ENCODE measurements at places on chromosomes 3 and 15.
A peak's percentile ranks its signal among the peaks of the same experiment; 100 is the strongest.

GRCh38 chr15:71548401-71548807 lies 261.9 kb upstream of the NR2E3 start:
- DNase-seq = no peak

DNA sequence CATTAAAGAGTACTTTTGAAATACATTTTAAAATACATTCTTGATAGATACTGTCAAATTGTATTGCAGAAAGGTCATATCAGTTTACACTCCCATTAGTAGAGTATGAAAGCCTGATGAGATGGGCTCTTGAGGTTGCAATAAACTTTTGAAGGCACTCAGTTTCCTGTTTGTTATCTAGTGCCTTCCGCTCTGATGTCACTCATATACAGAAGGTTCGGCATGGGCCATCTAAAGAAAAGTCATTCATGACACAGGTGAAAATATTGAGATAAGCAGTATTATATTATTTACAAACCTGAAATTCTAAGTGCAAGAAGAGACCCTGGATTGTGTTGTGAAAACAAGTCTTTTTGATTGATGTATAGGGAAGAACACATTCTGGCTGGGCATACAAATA lies 36.5 kb upstream of the DENND4A start:
- DNase-seq = no peak

DNA sequence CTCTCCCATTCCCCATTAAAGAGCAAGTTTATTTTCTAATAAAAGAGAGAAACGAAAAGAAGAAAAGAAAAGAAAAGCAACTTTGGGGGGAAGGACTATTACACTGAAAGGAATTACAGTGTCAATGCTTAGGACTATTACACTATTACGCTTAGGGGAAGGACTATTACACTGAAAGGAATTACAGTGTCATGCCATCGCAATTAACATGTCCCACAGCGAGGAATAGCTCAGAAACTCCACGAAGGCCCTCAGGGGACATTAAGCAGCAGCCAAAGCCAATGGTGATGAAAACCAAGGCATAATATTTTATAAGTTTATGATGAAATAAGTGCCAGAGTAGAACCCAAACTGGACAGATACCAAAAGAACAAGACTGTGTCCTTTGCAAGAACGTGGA lies 22.1 kb upstream of the DET1 start:
- no peak for DNase-seq

- no peak for DNase-seq
These were observed 204.6 kb upstream of the CFAP20DC start for GRCh38 chr3:59254433-59254832.

- no peak for DNase-seq
These were observed 3.4 kb upstream of the SELENOT start for GRCh38 chr3:150599611-150600297.

- DNase-seq = no peak
These were observed 983.6 kb upstream of the NR2F2 start for GRCh38 chr15:95346721-95347475.

DNA sequence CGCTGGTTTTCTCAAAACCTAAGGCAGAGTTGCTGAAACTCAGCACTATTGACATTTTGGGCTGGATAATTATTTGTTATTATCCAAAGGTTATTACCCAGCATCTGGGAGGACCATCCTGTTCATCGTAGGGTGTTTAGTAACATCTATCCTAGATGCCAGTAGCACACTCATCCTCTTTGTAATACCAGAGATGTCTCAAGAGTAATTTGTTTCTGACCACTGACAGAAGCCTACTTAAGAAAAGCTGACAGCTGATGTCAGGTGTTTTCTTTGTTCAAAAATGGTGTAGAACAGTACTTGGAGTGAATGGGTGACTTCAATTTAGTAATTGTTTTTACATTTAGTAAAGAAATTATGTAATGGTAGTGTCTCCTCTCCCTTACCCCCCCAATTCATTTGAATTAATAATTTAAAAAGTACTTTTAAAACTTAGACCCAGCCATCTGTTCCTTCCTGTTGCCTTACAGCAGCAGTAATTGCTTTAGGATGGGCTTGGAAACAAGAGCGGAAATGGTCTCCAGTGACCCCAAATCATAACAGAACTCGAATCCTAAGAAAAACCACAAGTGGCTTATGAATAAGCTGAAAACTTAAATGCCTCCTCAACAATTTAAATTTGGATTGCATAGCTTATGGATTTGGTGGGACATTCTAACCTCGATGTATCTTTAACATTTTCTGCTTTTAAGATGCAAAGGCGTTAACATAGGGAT lies 105.4 kb downstream of the PTPRG start:
- no peak for DNase-seq

- DNase-seq = no peak
These were observed 22.4 kb downstream of the LIPC start for GRCh38 chr15:58453931-58454793.

GRCh38 chr3:163315786-163316185 lies 1762.5 kb downstream of the SI start:
- no peak for DNase-seq

GRCh38 chr3:33575311-33575710 lies 135.1 kb upstream of the UBP1 start:
- no peak for DNase-seq

DNA sequence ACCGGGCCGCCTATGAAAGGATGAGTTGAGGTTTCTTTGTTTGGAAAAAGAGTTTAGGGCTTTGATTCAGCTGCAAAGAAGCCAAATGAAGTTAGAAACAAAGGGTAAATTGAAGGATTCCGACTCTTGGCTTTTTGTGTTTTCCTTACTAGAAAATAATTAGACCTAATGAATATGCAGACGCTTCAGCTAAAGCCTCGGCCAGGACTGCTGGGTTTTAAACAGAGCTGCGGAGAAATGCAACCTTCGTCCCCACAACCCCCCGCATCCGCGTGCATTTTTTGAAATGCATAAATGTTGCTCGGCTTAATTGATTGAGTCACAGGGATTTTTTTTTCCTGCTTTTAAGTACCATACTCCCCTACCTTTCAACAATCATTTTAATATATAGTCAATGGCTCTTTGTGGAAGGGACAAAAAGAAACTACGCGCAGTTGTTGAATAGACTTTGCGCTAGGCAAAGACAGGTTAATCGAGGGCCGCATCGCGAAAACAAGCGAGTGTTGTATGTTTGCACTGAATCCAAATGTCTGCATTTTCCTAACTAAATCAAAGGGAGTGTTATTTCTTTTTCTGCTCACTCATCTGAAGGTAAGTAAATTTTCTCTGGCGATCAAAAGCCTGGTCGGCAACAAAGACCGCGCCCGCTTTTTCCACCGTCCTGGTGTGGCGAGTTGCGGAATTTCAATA lies 1.3 kb upstream of the ZIC4 start:
- no peak for DNase-seq

DNA sequence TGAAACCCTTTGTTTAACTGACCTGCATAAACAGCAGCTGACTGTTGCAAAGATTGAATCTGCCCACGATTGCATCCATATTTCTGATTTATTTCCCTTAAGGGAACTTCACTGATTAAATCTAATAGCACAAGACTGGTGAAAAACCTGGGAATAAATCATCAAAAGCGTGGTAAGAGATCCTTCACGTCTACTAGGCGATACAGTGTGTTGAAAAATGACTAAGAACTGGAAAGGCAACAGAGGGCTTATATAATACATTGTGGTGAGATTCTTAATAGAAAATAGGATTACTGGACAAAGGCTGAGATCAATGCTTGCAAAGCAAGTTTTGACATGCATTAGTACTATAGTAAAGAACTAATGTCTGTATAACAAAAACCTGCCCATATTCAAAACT lies 49.0 kb downstream of the POLQ start:
- DNase-seq = no peak

GRCh38 chr15:74158855-74159650 lies 14.5 kb upstream of the ISLR start:
- no peak for DNase-seq

- no peak for DNase-seq
These were observed 28.2 kb upstream of the CCDC50 start for GRCh38 chr3:191301017-191301416.

- DNase-seq = no peak
These were observed 234.9 kb downstream of the OPA1 start for GRCh38 chr3:193827871-193828270.

GRCh38 chr3:61429106-61429505 lies 132.3 kb upstream of the PTPRG start:
- no peak for DNase-seq

GRCh38 chr3:141485641-141486495 lies 959 bp upstream of the RASA2 start:
- DNase-seq = no peak

- DNase-seq = no peak
These were observed 144.1 kb downstream of the LRRK1 start for GRCh38 chr15:101063212-101063611.

GRCh38 chr3:194001-194400 lies 2.6 kb upstream of the CHL1 start:
- no peak for DNase-seq

DNA sequence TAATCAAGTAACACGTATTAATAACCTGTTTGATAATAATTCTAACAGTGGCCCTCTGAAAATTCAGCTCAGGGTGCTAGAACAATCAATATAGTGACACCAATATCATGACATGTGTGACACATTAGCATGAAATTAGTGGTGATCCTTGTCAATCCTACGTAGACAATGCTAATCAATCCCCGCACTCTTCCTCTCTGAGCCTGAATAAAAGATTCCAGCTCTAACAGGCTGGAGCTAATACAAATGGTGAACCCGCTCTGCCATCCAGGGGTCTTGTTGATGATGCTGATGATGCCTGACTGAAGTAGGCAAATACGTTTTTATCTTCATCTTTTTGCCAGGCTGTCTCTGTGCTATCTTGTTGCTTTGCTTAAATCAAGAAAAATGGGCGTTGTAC lies 462.5 kb downstream of the MAGI1 start:
- DNase-seq = no peak

DNA sequence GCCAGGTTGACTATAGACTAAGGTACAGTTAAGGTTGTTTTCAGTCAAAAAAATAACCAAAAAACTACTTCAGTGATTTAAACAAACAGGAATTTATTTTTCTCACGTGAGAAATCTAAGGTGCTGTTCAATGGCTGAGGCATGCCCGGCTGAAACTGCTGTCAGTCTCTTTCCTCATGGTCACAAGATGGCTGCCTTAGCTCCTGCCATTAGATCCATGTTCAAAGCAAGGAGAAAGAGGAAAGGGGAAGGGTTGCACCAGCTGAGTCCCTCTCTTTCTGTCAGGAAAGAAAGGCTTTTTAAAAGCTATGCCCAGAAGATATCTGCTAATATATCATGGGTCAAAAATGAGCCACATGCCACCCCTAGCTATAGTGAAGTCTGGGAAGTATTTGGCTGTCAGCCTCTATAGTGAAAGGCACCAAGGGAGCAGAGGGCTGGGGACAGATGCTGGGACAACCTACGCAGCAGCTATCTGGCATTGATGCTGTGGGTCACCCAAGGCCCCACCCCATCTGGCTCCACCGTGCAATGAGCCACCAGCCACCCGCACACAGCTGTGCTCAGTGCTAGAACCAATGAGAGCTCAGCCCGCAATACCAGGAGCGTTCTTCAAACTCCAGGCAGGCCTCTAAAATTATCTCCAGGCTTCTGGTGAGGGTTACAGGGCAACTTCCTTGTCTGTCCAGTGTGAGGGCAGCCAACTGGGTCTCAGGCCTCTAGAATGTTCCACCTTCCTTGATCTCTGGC lies 64.7 kb upstream of the GATA2 start:
- DNase-seq = no peak

GRCh38 chr15:53448232-53449015 lies 311.0 kb downstream of the WDR72 start:
- DNase-seq = peak; percentile 11

DNA sequence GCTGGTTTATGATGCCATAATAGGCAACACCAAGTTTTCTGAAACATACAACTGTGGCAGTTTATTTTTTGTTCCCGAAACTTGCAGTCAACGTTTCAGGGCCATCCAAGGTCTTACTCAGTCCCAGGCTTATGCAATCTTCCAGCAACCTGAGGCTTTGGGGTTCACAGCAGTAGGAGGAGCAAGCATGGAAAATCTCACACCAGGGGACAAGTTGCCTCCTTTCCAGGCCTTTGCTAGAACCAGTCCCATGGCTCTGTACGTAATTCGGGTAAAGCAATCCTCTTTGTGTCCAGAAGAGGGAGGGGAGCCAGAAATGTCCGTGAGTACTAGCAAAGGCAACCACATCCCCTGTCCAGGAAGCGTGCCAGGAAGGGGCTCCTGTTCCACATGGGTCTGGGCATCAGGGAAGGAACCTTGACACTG lies 4.7 kb upstream of the FAM240A start:
- no peak for DNase-seq

DNA sequence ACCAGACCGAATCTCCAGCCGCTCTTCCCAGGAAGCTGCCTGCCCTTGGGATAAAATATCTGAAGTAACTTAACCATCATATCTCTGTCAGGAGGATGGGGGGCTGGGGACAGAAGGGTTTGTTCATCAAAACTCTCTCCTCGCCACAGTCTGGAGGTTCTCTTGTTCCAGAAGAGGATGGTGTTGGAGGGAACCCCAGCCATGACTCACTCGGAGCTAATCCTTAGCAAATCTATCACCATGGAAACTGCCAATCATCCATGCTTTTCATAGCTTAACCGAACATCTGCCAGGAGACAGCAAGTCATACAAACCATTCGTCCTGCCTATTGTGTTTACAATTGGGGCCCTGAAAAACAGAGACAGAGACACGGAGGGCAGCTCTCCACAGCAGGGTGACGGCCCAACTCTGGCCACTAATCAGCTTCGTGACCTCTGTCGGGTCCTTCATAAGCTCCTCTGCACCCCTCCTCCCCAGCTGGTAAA lies 73.8 kb upstream of the HEG1 start:
- DNase-seq = no peak

DNA sequence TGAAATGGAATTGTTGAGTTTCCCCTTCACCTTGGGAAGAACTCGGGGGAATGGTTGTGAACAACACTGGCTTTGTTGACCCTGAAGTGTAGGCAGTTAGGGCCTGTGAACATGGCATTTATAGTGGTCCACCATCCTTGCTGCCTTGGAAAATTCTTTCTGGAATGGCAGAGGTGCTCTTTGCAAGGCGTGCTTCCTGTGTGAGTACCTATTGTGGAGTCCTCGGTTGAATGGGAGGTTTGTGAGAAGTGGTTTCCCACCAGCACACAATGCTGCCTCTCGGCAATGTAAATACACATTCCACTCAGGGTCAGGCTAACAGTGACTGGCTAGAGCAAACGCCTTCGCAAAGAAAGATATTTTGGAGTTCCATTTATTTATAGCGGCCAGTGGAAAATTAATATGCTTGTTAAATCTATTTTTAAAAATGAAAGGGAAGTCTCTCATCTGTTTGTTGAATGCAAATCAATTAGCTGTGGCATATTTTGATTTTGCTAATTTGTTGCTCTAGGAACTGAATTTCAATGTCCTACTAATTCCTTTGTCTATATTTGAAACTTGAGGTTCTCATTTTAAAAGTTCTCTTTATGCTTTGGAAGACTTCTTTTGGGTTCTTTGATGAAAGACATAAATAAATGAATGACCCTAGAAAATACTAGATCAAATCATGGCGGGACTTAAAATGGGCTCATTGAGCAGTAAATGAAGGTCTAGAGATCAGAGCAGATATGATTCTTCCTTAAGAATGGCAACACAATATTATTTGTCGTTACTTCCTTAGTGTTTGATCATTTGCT lies 59.5 kb downstream of the FNDC3B start:
- DNase-seq = peak; percentile 86

GRCh38 chr3:126958638-126959085 lies 24.3 kb upstream of the PLXNA1 start:
- DNase-seq = no peak

GRCh38 chr15:39616731-39617455 lies 36.0 kb downstream of the THBS1 start:
- DNase-seq = no peak
